Astrocyte (in vitro differentiated cells and primary cell): ENCODE measurements at places on chromosomes 4 and X. TPM values are rescaled to one million over a fixed set of nuclear protein-coding genes. Genes with fewer than 3 reads are reported as not detected.

The HGFAC gene
- 0.38 and 0.52 TPM in 2 replicates for total RNA-seq

The CT45A3 gene
- not detected in 2 replicates for total RNA-seq

The TEX13C gene
- total RNA-seq: not detected in 2 replicates

GRCh38 chr4:38310446-38311043, 350.3 kb downstream of the PTTG2 start:
- peak; percentile 51 for DNase-seq
- no peaks in the 10 kb centered on the region for H3K36me3 ChIP-seq
- H3K4me1 ChIP-seq: peaks cover 15% of the 10 kb centered on the region
- no peaks in the 10 kb centered on the region for H3K27me3 ChIP-seq
- no peak overlapping the region for H3K4me3 ChIP-seq

DNA sequence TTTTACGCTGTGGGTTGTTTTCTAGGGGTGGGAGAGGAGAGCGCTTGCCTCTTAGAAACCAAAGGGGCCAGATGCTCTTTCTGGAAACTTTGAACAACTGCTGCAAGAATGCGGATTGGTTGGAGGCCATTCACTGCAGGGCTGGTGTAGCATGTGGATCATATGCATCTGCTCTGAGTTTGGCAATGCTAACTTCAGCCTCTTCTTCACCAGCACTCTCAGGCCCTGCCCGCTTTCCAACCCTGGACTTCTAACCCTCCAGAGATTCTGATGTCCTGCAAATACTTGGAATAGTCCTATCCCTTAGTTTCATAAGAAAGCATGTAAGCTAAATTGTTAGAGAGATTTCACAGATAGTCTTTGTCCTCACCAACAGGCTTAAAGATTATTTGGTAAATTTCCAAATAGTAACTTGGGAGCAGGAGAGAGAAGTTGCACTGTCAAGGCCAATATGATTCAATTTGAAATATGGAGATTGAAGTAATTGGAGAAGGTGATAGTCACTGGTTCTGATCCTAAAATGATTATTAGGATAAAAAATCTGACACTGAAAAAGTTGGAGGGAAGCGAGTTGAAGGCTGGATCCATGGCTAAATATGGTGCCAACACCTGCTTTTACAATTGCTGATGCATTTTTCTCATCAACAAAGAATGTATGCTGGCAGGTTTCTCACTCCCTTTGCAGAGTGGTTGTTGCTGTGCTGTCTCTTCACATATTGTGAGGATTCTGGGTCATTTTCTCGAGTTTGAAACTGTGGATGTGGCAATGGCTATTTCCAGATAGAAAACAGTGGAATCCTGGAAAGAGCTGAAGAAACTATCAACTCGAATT, 210.4 kb downstream of the PTTG2 start:
- H3K27me3 ChIP-seq: no peaks in the 10 kb centered on the region
- no peaks in the 10 kb centered on the region for H3K36me3 ChIP-seq
- H3K4me1 ChIP-seq: peaks cover 10% of the 10 kb centered on the region
- DNase-seq: no peak
- H3K27ac ChIP-seq: no peak overlapping the region
- H3K4me3 ChIP-seq: no peak overlapping the region

DNA sequence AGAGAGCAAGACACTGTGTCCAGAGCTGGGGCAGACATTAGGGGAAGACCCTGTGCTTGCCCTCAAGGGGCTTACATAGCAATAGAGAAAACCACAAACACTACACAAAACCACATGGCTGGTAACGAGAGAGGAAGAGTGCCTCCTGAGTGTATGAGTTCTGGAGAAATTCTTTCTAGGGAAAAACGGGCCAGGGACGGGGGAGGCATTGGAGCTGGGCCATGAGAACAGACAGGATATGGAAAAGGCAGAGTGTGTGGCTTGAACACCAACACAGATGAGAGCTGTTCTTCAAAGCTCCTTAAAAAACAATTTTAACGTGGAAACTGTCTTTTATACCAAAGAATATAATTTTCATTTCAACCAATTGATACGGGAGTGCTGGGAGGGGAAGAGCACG, 42.7 kb downstream of the RASGEF1B start:
- no peak overlapping the region for H3K27ac ChIP-seq
- no peak for DNase-seq
- no peaks in the 10 kb centered on the region for H3K36me3 ChIP-seq
- no peak overlapping the region for H3K4me3 ChIP-seq
- peaks cover 7% of the 10 kb centered on the region for H3K4me1 ChIP-seq

DNA sequence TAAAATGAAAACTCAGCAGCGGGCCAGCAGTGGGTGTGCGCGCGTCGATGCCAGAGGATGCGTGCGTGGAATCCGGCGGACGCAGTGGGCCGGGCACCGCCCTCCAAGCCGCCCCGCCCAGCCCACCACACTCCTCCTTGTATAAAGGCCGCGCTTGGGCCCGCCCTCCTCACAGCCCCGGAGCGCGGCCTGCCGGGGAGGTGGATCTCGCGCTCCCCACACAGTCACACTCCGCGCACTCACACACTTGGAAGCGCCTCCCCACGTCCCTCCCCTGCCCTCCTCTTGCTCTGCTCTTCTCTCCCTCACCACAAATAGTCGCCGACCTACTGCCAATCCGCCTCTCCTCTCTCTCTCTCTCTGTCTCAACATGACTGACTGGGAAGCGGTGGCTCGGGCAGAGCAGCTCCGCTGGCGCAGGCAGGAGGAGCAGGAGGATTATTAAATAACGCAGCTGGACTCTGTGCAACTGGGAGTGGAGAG, at the start of gene CCSER1:
TSS of gene CCSER1 (plus strand) at position 172 of the 483 bp plus-strand sequence.
- peak within 1 kb of the TSS; percentile 64 for H3K4me3 ChIP-seq
- peaks cover 10% of the 10 kb centered on the region for H3K27me3 ChIP-seq
- no peaks in the 10 kb centered on the region for H3K4me1 ChIP-seq
- no peak within 1 kb of the TSS for H3K27ac ChIP-seq
- H3K36me3 ChIP-seq: no peaks in the 10 kb centered on the region

GRCh38 chr4:751676-752075, 46.0 kb downstream of the PCGF3 start:
- H3K36me3 ChIP-seq: peaks cover 11% of the 10 kb centered on the region
- peak; percentile 39 for DNase-seq
- no peaks in the 10 kb centered on the region for H3K27me3 ChIP-seq
- peaks cover 33% of the 10 kb centered on the region for H3K4me1 ChIP-seq
- H3K27ac ChIP-seq: peak overlapping the region; percentile 59
- no peak overlapping the region for H3K4me3 ChIP-seq

The SLC6A14 gene
- not detected in 2 replicates for total RNA-seq

GRCh38 chr4:17173300-17173699, 274.9 kb upstream of the LDB2 start:
- DNase-seq: no peak
- H3K36me3 ChIP-seq: no peaks in the 10 kb centered on the region
- no peaks in the 10 kb centered on the region for H3K27me3 ChIP-seq

The BBS12 gene
- total RNA-seq: 4.5 and 4.7 TPM in 2 replicates

GRCh38 chrX:106692425-106693065, 34.0 kb upstream of the RNF128 start:
- H3K36me3 ChIP-seq: no peaks in the 10 kb centered on the region
- H3K27ac ChIP-seq: no peak overlapping the region
- H3K4me3 ChIP-seq: no peak overlapping the region
- DNase-seq: no peak

The SPOCK3 gene
- 0.36 and 0.59 TPM in 2 replicates for total RNA-seq

The CLTRN gene
- 1.0 and 1.2 TPM in 2 replicates for total RNA-seq

- peaks cover 4% of the 10 kb centered on the region for H3K4me1 ChIP-seq
- H3K36me3 ChIP-seq: no peaks in the 10 kb centered on the region
- no peak for DNase-seq
- H3K4me3 ChIP-seq: peak overlapping the region; percentile 80
- peak overlapping the region; percentile 89 for H3K27ac ChIP-seq
- no peaks in the 10 kb centered on the region for H3K27me3 ChIP-seq
Measured at GRCh38 chrX:119870626-119871131, 854 bp downstream of the RNF113A start.
